Lower lobe of right lung (tissue), 2 donors: ENCODE measurements at places on chromosomes 2 and 18.

GRCh38 chr2:177201919-177202346 is 10.7 kb upstream of the HNRNPA3 start:
- DNase-seq = no peak

GRCh38 chr2:27131429-27131828 is 3.0 kb downstream of the PREB start:
- no peak for DNase-seq

DNA sequence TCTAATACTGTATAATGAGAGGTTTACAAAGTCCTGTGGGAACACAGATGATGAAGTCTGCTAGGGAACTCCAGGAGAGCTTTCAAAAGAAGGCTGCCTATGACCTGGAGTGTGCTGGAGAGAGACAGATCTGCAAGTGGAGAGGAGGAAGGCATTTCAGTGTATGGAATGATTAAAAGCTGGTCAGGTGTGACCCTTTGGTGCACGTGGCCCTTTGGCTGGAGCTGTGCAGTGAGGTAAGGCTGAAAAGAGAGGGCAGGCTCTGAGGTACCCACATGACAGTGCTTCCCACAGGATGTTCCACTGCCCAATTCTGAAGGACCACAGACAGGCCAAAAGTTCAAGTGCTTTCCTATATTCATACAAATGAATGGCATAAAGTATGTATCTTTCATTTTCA is 157.1 kb downstream of the DYM start:
- no peak for DNase-seq

DNA sequence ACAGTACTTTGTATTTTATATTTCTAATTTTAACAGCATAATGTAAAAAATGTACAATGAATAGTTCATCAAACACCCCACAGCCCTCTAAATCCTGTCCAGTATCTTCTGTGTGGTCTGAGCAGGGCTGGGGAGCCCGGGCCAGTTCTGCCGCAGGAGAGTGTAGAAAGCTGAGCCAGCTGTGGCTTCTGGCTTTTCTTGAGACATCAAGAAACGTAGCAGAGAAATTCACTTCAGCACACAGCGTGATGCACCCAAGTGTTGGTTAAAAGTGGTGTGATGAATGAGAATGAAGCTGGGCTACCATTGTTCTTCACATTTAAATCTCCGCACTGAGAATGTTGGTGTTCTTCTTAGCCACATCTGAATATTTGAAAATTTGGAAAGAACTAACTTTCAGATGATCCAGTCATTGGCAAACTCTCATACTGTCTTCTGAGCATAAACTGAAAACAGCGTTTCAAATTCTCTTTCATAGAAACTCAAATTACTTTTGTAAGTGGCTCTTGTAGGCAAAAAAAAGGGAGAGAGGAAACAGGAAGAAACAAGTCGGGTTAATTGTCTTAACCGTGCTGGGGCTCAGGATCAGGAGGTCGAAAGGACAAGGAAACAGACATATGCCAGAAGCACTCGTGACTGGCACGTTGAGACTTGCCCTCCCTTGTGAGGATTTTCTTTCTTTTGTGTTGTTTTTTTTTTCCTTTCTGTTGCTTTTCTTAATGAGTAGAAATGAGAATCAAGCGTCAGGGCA is 23.4 kb upstream of the TMEM87B start:
- DNase-seq = no peak

- DNase-seq = no peak
Observed at GRCh38 chr2:166106431-166107015, 21.3 kb downstream of the SCN1A start.

DNA sequence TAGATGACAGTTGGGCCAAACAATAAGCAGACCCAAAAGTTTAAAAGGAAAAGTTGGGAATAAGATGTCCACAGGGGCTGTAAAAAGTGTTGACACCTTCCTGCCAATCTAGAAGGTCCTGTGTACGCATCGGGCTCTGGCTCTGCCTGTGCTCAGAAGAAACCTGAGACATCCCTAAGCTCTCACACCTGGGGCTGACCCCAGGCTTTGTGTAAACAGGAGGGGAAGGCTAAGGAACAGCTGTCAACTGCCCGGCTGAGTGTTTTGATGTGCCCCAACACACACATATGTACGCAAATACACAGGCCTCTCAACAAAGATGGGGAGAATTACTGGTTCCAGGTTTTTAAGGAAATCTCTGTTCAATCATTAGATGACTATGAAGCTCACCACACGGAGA is 59.5 kb downstream of the TMEM131 start:
- DNase-seq = no peak

- DNase-seq = no peak
Observed at GRCh38 chr18:53025247-53025646, 685.2 kb downstream of the DCC start.

GRCh38 chr18:63820694-63821093 is 45.5 kb downstream of the SERPINB7 start:
- DNase-seq = no peak

GRCh38 chr2:239252393-239252792 is 148.4 kb downstream of the HDAC4 start:
- DNase-seq = no peak

GRCh38 chr2:49035481-49035880 is 118.8 kb downstream of the FSHR start:
- no peak for DNase-seq

DNA sequence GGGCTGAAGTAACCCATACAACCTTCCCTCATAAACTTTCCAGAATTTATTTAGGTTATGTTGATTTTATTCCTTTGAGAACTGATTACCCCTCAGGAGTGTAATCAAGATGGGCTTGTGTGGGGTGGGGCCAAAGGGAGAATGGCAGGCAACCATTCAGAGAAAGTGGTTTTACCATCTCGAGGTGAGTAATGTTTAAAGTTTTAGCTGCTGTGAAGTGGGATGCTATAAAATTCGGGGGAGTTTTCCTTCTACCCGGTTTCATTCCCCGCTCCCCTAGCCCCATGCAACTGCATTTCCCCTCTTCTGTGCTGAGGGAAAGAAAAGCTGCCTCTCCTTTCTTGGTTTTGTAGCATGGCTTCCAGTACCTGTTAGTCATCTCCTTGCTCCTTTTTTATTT is 34.7 kb downstream of the MAP4K4 start:
- no peak for DNase-seq

- no peak for DNase-seq
Observed at GRCh38 chr2:21250673-21251072, 126.9 kb downstream of the TDRD15 start.

DNA sequence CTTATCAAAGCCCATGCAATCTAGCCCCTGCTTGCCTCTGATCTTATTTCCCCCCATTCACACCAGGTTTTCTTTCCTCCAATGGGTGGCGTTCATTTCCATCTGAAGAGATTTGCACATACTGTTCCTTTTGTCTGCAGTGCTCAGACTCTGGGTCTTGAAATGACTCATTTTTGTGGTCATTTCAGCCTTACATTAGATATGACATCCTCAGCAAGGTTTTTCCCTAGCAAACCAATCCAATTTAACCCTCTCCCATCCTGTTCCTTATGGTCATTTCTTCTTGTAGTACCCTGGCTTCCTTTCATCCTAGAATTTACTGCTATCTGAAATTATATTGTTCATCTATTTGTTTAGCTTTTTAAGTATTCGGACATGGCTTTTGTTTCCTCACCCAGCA is 42.5 kb upstream of the SCN1A start:
- no peak for DNase-seq

- no peak for DNase-seq
Observed at GRCh38 chr2:186882511-186883071, 33.6 kb upstream of the ZSWIM2 start.

DNA sequence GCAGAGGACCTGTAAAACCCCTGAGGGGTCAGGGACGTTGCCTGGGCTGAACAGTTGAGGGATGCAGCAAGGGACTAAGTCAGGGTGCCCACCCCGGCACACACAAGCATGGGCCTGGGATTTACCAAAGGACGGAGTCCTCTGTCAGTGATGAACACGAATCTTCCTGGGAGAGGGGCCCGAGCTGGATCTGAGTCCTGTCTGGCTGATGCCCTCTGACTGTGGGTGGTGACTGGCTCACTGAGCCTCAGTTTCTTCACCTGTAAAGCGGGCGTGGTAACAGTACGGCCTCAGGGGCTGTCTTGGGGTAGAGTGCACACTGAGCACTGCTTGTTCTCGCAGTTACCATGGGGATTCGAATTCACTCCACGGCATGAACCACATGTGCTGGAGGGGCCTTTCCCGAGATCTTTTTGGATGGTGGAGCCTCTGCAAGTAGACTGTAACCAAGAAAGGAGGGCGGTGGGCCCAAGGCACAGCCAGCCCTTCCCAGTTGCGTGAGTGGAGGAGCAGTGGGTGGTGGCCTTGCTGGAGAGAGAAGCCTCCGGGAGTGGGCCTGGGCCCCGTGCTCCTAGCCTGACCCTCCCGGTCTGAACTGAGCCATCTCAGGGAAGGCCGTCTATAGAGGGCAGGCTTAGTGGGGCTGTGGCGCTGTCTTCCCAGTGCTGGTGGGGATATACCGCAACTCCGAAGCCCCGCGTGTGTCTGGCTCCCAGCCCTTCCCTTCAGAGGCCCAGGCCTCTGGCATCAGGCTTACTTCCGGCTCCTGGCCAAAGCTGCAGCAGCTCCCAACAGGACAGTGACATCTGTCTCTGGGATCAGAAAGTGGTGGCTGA is 130.8 kb upstream of the HS6ST1 start:
- DNase-seq = no peak

DNA sequence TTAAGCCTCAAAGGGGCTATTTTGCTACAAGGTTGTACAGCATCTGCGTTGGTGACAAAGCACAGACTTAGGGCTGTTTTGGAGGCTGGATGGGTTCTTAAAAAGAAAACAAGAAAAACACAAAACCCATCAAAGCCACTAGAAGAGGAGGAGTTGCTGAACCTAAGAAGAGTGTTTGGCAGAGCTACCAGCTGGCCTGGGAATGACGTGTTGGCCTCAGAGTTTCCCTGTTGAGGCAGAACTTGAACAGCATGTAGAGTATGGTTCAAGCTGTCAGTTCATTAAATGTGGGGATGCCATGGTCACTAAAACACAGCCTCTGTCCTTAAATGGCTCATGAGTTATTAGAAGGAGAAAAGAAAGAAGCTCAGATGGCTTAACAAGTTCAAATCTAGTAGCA is 162.5 kb downstream of the TTC32 start:
- DNase-seq = no peak

DNA sequence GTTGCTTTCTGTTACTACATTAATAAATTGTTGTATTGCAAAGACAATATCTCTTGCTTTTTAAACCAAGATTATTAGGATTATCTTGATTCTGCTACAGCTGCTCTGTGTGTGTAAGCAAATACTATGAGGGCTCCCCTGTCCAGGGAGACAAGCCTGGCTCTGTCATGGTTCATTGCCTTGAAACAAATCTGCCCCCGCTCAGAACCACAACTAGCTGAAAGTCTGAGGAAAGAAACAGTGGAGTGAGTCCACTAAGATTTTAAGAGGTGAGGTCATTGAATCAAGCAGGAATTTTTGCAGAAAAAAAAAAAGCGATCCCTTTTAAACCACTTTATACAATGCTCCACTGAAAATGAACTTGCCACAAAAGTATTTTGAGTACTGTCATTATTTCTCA is 30.8 kb upstream of the LRRTM4 start:
- DNase-seq = no peak

- DNase-seq = no peak
Observed at GRCh38 chr2:25331686-25332365, 9.9 kb downstream of the DNMT3A start.

DNA sequence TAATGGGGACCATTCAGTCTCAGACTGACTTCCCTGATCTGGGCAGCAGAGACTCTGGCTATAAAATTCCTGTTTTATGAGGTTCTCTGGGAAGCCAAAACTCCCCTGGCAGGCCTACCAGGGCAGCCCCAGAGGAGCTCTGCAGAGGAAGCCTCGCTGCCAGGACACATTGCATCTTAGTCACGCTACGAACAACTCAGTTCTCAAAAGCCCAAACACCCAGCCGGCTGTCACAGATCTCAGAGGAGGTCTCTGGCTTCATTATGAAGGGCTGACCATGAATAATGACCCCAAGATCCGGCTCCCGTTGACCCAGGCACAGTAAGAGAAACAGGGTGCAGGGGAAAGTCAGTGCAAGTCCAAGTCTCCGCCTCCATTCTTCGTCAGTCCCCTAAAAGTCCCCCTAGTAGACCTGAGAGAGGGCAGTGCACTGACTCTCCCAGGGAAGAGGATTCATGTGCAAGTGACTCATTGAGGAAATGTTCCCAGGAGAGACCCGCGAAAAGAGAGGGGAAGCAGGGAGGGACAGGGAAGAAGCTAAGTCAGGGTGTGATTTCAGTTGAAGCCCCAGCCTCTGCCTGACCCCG is 212.3 kb downstream of the CYP26B1 start:
- no peak for DNase-seq

DNA sequence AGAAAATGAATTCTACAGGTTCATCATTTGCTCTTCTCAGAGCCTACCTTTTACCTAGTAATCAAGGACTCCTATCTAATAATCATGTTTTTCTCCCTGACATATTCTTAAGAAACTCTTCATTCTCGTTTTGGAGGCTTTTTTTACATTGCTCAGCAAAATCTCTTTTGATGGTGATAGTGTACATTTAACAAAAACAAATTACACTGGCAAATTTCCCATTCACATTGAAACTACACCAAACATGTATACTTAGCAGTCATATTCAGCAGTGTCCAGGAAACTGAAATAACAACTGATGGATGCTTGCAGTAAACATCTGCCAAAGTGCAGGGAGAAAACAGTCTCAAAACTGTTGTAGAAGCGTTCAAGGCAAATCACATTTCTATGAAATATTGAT is 4.4 kb upstream of the VIT start:
- DNase-seq = no peak

- peak; percentile 45 for DNase-seq
Observed at GRCh38 chr2:71603311-71603811, 150.0 kb downstream of the DYSF start.

DNA sequence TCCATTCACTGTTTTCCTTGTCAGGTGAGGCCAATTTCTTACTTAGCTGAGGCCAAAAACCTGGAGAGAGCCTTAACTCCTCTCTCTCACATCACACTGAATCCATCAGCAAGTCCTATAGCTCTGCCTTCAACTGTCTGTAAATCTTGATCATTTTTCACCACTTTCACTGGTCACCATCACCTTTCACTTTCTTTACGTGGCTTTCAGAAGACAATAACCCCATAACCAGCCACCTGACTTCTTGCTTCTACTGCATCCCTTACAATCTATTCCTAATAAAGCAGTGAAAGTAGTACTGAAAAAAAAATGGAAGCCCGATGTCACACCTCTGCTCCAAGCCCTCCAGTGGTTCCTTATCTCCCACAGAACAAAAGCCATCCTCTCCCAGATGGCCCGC is 7.7 kb downstream of the LOXL3 start:
- no peak for DNase-seq

DNA sequence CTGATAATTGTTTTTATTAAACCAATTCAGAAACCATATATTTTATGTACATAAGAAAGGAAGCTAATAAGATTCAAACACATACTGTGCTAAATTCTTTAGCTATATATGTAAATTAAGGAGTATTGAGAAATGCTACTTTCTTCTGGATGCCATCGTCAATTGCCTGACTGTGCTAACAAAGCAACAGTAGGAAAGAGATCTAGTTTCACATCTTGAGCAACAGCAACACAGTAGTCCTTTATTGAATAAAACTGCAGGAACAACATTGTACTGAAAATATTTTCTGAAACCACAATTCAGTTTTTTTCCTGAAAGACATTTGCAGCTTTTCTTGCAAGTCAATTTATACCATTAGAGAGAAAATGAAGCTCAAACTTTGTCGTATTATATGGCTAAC is 1404.9 kb upstream of the SLC39A10 start:
- DNase-seq = no peak
